ENCODE measurements at places on chromosomes 2 and 18. TPM values are rescaled to one million over a fixed set of nuclear protein-coding genes. Genes with fewer than 3 reads are reported as not detected.

DNA sequence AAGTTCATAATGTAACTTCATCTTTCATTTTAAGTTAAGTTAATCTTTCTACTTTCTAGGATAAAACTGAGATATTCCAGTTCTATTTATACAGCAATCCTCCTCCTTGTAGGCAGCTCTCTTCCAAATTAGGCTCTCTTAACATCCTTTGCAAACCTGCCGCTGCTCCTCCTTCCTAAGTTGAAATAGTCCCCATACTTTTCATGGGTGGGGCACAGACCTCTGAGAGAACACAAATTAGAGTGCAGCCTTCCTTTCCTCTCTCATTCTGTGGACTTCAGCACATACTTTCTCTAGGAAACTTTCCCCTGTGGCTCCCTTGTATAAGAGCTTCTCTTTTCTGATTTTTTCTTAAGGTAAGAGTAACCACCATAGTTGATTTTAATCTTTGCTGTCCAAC lies 28.3 kb downstream of the TWSG1 start:
- no peak for DNase-seq

The HOXD1 gene
- 0.21 TPM for total RNA-seq

- DNase-seq: no peak
These were observed 171.5 kb downstream of the ALK start for GRCh38 chr2:29749843-29750242.

The COL4A4 gene
- total RNA-seq: 2.6 TPM

- DNase-seq: no peak
These were observed 218.2 kb downstream of the ARL4C start for GRCh38 chr2:234278556-234279255.

DNA sequence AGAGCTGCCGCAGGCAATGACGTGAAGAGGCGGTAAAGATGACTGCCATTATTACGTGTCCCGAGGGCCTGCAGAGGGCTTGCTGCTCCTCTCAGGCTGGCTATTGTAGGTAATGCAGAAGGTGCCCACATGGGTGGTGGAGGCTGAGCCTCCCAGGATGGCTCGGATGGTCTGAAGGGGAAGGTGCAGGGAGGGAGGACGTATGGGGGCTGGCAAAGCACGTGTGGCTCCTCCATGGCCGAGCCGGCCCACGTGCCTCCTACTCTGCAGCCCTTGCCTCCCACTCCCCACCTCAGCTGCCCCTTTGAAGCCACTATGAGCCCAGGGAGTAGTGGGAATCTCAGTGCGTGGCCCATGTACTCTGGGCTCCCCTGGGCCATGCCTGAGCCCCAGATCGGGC lies 48.9 kb downstream of the EDAR start:
- DNase-seq: no peak

The KIF1A gene
- not detected for total RNA-seq

DNA sequence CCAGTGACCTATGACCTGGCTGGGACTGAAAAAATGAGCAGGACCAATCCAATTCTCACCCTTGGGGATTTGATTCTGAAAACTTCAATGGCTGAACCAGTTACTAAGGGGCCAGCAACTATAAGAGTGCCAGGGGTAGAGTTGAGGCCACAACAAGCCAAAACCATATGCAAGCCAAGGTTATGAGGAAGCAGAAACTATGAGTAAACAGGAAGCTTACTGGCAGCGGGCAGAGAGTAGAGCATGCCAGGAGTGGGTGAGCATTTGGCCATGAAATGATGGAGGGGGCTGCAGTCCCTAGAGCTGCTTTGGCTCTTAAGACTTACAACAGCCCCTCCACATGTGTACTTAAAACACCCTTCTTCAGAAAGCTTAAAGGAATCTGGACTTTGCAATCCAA lies 82.4 kb downstream of the RBMS1 start:
- DNase-seq: no peak

DNA sequence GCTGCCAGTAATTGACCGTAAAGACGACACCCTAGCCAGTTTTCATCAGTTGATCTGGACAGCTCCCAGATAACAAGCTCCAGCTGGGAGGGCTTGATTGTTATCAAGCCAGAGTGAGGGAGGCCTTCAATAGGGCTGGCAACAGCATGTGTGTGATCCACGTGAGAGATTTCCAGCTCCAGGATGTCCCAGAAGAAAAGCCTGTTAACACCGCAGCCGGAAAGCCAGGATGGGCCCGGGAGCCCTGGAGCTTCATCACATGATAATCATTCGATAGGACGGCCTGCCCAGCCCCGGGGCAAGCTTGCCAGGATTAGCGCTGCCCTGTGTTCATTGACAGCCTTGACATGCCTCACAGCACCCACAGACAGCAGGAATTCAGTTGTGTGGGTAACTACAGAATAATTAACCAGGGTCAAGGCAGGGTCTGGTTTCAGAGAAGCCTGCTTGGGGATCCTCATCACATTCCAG lies 182.5 kb downstream of the C1D start:
- no peak for DNase-seq

DNA sequence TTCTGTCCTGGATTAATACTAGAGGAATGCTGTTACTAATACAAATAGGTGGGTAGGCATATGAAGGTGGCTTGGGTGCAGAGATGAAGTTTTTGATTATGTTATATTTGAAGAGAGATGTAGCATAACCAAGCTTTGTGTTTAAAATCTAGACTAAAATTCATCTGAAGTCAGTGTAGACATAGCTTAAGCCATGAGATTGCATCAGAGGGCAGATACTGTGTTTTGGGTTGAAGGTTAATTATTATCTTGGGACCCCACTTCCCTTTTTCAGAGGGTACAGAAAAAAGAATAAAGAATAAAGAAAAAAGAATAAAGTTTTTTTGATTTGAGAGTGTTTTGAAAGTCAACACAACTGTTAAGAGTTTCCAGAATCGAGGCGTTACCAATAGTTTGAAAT lies 13.0 kb downstream of the PPM1B start:
- DNase-seq: no peak

DNA sequence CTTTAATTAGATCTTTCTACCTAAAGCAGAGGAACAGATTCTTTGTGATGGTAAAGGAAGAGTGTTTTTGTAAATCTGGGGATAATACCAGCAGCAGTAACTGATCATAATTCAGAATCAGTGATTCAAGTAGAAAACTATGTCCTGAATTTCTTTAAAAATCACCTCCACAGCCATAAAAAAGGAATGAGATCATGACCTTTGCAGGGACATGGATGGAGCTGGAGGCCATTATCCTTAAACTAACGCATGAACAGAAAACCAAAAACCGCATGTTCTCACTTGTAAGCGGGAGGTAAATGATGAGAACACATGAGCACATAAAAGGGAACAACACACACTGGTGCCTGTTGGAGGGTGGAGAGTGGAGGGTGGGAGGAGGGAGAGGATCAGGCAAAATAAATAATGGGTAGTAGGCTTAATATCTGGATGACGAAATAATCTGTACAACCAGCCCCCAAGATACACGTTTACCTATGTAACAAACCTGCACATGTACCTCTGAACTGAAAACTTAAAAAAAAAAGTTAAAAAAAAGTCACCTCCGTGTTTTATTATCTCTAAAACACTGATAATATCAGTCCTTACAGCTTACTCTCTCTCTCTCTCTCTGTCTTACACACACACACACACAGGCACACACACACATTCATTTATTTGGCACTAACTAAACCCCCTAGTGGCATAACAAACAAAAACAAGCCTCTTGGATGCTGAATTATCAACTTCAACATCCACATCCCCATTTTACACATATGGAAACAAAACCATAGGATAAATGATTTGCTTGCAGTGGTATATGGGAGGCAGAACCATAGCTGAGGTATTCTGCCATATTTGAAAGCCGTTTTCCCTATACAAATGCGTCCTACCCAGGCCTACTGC lies 1.4 kb downstream of the TM4SF20 start:
- DNase-seq: no peak

GRCh38 chr2:236676136-236676873 lies 106.7 kb downstream of the ACKR3 start:
- DNase-seq: no peak

The BOLL gene
- total RNA-seq: not detected

GRCh38 chr2:41934329-41934958 lies 113.4 kb upstream of the PKDCC start:
- peak; percentile 55 for DNase-seq

DNA sequence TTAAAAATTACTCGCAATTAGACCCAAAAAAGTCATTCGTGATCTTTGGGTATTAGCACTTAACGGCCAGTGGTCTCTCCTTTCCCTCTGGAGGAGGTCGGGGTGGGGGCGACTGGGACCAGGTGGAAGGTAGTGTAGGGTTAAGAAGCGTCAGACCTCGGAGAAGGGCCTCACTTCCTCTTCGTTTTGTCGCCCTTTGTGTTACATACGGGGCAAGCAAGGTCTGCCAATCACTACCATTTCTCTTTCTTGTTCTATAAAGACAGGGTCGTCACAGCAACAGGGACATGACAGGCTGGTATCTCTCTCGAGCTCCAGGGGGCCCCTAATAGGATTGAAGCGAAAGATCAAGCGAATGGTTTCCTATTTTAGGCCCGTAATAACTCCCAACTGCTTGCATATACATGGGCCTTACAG lies 136.6 kb downstream of the INSIG2 start:
- DNase-seq: no peak

DNA sequence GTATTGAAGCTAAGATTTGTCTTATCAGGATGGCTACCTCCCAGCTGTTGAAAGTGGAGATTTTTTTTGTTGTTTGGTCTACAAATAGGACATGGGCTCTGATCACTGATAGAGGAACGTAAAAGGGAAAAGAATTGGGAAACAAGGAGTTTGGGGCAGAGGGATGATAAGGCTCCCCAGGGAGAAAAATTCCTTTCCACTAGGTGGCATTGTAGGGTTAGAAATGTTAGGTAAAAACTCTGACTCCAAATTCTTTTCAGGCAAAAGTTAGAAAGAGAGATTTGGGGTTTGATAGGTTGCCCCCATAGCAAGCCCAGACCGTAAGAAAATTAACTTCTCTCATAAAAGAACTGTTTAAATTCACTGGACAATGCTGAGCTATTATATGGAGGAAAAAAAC lies 19.8 kb downstream of the CMPK2 start:
- no peak for DNase-seq

DNA sequence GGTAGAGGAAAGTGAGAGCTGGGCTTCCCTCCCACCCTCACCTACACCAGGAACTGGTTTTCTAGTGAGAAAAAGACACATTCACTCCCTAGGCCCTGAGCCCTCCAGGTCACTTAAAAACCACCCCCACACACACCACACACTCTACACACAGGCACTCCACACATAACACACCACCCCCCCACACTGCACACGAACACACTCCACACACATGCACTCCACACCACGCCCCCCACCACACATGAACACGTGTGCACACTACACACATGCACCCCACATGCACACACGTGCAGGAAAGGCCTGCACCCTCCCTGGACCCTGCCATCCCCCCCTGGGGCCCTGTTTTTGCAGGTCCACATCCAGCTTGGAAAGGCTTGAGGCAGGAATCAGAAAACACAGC lies 67.6 kb downstream of the RALBP1 start:
- no peak for DNase-seq

- DNase-seq: no peak
These were observed 13.3 kb downstream of the TUBB6 start for GRCh38 chr18:12321333-12321732.

DNA sequence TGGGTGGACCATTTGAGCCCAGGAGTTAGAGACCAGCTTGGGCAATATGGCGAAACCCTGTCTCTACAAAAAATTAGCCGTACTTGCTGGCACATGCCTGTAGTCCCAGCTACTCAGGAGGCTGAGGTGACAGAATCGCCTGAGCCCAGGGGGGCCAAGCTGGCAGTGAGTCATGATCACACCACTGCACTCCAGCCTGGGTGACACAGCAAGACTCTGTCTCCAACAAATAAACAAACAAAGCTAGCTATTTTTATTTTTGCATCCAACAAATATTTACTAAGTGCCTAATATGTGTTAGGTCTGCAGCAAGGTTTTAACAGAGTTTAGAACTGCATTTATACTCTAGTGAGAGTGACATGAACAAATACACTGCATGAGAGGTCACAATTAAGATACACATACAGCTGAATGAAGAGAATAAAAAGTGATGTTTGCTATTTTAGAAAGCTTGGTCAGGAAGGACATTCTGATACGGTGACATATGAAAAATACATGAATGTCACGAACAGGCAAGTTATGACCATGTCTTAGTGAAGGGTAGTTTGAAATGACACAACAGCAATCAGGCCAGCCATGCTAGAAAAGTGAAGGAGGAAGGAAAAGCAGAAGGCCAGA lies 83.2 kb upstream of the FRZB start:
- DNase-seq: no peak

GRCh38 chr2:16311521-16312440 lies 353.9 kb downstream of the CYRIA start:
- DNase-seq: no peak

The TEX44 gene
- not detected for total RNA-seq

DNA sequence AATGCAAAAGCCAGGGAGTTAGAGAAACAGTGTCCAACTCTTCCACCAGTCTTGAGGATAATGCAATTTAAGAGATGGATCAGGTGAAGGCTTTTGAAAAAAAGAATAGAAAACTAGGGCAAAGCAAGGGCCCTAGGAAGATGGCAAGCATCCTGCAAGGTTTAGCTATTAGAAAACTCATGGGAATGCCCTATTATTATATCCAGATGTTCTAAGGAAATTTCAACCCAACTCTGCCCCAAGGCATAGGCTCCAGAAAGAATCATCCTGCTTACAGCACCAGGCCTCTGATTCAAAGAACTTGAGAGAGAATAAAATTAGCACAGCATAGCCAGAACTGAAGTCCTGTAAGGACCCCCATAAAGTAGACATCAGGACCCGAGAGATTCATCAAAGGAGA lies 68.1 kb downstream of the EN1 start:
- no peak for DNase-seq

- DNase-seq: no peak
These were observed 27.3 kb upstream of the KCNG2 start for GRCh38 chr18:79770501-79770815.

The CYRIA gene
- 8.6 TPM for total RNA-seq

The ST6GAL2 gene
- total RNA-seq: 0.51 TPM

The C2orf81 gene
- not detected for total RNA-seq

GRCh38 chr2:240565333-240566202 lies 2.7 kb upstream of the RNPEPL1 start:
- peak; percentile 52 for DNase-seq

DNA sequence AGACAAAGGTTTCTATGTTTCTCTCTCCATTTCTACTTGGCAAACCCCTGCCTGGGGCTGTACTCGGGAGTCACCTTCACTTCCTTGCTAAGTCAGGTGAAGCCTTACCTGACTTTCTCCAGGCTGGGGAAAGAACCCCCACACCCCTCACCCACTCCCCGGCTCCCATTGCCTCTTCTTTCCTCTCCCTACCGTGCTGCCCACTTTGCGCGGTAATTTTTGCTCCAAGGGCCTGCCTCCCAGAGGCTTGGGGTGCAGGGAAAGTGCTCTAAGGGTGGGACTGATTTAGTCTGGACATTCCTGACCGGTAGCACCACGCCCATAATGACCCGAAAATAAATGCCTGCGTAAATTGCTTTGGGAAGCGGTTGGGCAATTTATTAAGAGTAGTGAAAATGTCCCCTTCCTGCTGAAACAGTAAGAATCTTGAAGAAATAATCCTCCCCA lies 49.1 kb upstream of the ATP6V1B1 start:
- no peak for DNase-seq

The GREB1 gene
- 27.2 TPM for total RNA-seq

GRCh38 chr2:75622500-75622899 lies 24.1 kb upstream of the MRPL19 start:
- DNase-seq: no peak

Measured in uterus (tissue), 4 donors.